ENCODE measurements at places on chromosomes 11 and 22.

DNA sequence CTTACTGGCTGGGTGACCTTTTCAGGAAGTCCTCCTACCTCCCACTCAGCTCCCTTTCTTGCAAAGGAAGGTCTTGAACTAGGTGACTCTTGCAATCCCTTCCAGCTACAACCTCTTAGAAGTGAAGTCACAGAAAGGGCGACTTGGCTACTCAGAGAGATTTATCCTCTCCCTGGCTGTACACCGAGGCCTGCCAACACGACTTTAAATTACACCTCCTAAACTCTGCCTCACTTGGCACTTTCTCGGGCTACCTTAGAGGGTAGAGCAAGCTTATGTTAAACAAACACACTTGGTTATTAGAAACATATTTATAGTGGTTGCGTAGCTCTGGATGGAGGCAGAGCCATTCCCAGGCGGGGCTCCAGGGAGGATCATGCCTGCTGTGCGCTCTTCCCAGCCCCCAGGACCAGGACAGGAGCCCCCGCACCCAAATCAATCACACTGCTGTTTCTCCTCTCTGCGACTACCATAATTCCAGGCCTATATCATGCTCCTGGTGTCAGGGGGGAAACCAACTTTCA, 358.4 kb downstream of the BUD13 start:
- no peak for DNase-seq

- no peak for DNase-seq
These were observed 55.2 kb downstream of the MACROD1 start for GRCh38 chr11:64110465-64111375.

- no peak for DNase-seq
These were observed 1.0 kb downstream of the TMEM151A start for GRCh38 chr11:66292543-66293332.

DNA sequence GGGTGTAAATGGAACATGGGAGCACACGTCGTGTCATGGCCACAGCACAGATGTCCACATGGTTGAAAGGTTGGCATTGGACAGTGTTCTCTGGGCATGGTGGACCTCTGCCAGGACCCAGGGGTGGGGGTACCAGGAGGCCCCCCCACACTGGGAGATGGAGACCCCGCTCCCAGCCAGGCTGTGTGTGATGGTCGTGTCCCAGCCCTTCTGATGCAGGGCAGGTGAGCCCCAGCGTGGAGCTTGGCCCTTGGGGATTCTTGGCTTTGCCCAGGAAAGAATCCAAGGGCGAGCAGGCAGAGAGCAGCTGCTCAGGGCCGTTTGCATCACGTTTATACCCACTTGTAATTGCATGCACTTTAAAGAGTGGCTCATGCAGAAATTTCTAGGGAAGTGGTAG, 22.0 kb upstream of the BRSK2 start:
- DNase-seq = no peak

DNA sequence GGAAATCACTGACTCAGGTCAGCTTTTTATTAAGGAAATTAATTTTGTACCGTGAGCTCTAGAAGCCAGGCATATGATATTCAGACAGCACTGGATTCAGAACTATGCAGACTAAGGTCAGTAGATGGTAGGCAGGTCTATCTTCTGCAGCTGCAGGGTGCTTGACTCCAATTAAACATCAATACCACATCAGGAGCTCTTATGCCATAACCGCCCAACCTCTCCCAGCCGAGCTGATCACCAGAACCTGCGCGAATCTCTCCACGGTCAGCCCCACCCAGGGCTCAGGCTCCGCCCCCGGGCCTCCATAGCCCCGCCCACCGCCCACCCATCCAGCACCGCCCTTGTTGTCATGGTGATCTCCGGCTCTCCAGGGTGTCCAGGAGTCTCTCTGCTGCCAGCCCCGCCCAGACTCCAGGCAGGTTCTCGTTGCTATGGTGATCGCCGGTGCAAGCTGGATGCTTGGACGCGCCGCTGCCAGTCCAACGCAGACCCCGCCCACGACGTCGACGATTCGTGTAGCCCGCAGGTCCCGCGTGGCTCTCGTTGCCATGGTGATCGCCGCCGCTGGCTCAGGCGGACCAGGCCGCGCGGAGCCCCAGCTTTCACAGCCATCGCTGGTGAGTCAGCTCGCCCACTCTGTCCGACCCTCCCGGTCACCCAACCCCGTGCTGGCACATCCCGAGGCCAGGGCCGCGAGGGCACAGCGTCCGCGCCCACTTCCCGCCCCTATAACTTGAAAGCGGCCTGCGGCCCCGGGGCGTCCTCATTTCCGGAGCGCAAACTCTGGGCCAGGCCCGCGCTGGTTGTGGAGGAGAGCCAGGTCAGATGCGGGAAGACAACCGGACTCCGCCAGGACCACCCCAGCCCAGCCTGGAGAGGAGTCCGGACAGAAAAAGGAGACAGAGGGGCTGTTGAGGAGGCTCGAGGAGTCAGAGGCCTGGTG, at the start of gene RAB36:
Gene RAB36 (plus strand): TSS at position 546 of the 946 bp plus-strand sequence. CDS start 1,140 bp downstream, outside the sequence.
- peak; percentile 93 for DNase-seq

DNA sequence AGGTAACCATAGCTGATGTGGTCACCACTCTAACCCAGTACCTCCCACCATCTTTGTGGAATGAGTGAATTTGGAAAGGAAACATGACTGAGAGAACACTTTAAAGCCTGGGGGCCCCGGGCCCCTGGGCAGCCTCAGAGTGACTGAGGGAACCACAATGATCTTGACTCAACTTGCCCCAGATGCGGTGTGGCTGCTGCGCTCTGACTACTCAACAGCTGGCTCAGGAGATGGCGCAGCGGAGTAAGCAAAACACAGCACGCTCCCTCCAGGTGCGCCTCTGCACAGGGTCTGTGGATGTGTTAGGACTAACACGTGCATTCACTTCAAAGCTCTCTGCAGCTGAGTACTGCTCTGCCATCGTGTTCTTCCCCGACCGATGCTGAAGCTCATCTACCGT, 5.9 kb downstream of the RNF215 start:
- no peak for DNase-seq
